ENCODE measurements at places on chromosomes 6 and 20.
A peak's percentile ranks its signal among the peaks of the same experiment; 100 is the strongest.

DNA sequence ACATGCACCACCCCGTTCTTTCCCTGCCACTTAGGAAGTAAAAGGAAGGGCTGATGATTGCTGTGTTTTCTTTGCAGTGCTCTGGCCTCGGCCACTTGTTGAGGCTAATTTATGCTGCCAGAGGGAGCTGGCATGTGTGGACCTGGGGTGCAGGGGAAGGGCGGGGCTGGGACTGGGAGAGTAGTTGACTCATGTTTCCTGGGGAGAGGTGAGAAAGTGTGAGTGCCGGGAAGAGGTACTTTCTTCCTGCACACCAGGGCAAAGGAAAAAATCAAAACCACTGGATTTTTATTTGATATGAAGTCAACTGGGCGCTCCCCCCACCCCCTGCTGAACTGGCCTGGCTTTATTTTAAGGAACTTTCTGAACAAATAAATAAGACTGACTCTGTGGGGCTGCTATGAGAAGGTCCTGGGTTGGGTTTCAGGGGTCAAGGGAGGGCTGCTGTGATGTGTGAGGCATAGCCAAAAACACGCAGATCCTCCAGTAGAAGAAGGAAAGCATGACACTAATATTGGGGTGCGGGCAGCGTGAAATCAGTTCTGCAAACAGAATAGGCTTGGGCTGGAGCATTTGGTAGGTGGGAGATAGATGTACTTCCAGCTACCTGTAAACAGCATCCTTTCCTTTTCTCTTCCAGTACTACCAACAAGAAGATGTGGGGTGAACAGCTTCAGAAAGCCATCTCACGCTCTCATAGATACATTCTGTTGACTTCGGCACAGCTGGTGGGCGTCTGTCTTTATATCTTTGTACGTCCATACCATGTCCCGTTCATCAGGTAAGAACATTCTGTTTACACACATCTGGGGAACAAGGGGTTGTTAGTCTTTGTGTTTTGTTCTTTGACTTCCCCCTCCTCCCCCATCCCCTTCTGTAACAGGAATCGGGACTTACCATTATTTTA lies 87.5 kb downstream of the SYNJ2 start:
- DNase-seq: no peak

GRCh38 chr6:4224067-4224978 lies 88.9 kb upstream of the ECI2 start:
- no peak for DNase-seq

DNA sequence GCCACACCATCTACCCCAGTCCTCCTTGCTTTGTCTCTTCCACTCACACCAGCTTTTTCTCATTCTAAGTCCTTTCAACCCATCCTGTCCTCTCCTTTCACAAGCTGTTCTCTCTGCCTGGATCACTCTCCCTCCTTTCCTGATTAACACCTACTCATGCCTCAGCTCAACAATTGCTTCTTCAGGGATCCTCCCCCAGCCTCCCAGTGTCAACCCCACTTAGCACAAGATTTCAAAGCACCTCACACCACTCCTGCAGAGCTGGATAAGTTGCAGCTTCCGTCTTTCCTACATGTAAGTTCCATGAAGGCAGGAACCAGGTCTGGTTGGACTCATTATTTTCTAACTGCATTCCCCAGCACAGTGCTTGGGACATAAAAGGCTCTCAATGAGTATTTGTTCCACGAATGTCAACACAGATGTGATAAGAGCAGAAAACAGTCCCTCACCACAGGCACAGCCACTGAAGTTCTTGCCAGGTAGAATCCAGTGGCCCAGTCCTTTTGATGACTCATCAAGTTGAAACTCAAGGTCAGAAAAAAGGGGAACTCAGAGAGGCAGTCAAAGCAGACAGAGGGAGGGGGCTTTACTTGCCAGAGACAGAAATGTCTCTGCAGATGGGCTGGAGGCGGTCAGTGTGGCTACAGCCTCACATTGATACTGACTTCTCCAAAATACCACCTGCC lies 193.4 kb upstream of the PRDM1 start:
- no peak for DNase-seq

DNA sequence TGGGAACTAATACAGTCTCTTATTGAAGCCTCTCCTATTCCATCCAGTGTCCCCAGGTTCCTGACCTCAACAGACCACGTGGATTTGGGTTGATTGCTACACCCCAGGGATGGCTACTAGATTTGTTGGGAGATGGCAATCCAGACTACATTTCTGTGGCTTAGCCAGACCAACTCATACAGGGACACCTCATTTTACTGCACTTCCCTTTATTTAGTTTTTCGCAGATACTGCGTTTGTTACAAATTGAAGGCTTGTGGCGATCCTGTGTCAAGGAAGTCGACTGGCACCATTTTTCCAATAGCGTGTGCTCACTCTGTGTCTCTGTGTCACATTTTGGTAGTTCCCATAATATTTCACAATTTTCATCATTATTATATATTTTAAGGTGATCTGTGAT lies 10.3 kb upstream of the MTRF1L start:
- DNase-seq: no peak

DNA sequence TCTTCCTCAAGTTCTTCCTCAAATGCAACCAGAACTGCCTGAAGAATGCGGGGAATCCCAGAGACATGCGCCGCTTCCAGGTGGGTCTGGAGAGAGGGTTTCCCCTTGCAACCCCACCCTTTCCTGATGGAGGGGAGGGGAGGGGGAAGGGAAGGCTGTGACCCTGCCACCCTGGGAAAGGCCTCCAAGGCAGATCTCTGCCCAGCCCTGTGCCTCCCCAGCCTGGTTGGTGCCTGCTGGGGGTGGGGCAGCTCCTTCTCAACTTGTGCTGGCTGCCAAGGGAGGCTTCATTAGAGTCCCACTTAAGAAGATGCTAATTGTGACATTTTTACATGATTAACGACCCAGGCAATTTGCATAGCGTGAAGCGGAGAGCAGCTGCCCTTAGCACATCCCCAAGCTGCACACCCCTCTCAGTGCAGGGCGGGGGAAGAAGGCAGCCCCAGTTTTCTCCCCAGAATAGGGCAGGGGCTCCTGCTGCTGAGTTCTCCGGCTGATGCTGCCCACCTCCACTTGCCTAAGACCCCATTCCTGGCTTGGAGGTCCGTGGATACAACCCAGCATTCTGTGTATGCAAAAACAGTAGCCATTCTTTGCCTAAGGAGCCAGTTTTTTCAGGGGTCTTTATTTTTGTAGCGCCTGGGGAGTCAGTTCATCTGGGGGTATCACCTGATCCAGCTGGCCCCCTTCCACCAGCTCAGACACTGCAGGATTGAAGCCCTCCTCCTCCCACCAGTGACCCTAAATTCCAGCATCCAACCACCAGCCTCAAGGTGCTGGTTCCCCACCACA lies 51.7 kb downstream of the CPXM1 start:
- DNase-seq: peak; percentile 32

DNA sequence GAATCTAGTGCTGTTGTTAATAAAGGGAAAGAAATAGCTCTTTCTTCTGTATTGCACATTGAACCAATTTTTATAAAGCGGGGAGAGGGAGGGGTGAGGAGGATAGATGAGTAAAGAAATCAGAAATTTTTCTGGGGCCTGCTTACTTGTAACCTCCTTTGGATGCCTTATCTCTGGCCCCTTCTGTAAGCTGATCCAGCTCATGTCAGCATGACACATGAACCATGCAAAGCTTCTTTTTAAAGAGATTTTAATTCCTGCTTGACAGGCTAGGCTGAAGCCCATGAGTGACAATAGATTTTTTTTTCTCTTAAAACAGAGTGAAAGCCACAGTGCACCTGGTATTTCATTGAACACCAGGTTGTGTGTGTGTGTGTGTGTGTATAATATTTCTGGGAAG lies 325.3 kb downstream of the PRL start:
- DNase-seq: no peak

DNA sequence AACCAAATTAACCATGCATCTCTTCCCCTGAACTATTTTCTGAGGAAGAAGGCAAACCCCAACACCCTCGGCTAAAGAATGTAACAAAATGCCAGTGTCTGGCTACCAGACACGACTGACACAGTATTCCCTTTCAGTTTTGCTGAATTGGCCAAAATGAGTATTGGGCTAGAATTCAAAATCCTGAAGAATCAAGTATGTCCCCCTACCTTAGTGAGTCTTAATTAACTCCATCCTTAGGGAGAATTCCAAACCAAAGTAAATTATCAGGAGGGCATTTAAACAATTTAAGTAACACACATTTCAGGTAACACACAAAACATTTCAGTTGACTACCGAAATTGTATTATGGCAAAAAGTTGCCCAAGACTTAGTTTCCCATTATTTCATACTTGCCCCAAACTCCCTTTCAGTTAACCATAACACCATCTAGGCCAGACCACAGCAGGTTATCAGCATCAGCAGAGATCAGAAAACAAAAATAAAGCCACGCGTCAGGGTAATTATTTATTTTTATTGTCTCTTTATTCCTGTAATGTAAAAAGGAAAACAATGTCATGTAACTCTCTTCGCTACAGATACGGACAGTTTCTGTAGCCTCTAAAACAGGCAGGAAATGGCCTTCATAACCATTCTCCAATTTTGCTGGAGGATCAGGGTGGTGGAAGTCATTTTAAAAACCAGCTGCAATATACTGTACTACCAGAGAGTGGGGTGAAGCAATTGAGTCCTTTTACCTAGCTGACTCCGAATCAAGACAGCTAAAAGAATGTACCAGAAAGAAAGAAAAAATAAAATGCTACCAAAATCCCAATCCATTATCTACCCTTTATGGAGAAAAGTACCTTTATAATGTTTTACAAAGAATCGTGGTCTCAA lies 1.9 kb downstream of the SNX5 start:
- no peak for DNase-seq

- no peak for DNase-seq
These were observed 12.0 kb downstream of the LMBRD1 start for GRCh38 chr6:69784595-69785377.

DNA sequence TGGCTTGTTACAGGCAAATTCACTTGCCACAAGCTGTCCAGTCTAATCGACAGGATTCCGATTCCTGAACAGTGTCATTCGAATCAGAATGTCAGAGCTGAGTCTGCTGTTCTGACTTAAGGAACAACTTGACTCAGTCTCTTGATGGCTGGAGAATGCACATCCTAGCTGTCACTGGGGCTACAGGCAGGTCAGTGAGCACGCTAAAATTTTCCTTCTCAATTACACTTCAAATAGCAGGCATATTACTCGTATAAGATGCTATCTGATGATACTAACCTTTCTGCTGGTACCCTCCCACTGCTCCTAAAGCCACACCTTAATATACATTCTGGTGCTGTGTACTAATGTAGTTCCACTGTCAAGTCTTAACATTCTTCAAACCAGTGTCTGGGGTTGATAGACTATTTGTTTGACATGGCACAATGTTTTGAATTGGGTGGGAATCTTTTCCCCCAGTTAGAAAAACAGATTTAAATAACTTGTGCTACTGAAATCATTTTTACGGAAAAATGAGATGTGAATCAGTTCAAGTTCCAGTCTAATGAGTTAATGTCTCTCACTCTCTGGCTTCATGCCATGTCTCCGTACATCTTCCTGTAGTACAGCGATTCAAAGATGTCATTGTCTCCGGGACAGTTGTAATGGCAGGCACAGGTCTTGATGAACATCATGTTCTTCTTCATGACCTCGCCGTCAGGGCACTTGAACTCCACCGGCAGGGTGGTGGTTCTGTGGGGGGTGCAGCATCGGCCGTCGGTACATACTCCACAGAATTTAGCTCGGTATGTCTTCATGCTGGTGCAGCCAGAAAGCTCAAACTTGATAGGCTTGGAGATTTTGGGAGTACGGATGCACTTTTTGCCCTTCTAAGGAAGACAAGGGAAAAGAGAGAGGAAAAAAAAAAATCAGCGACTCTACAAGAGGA lies 2.2 kb downstream of the CCN2 start:
- DNase-seq: no peak

- DNase-seq: peak; percentile 40
These were observed 170.7 kb downstream of the ERMARD start for GRCh38 chr6:169921853-169922824.

DNA sequence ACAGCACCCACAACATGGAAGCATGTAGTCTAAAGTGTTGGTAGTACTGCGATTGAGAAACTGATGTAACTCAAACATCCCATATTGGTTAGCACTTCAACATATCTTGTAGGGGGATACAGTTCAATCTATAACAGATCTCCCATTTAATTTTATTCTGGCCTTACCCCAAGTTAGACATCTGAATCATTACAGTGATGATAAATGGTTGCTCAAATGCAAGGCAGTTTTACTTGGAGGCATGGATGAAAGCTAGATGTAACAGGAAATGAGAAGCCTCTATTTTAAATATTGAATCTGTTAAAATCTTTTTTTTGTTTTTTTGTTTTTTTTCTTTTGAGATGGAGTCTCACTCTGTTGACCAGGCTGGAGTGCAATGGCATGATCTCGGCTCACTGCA lies 44.2 kb upstream of the FAM50B start:
- DNase-seq: no peak

GRCh38 chr6:167746390-167746907 lies 80.3 kb upstream of the AFDN start:
- DNase-seq: peak; percentile 30

DNA sequence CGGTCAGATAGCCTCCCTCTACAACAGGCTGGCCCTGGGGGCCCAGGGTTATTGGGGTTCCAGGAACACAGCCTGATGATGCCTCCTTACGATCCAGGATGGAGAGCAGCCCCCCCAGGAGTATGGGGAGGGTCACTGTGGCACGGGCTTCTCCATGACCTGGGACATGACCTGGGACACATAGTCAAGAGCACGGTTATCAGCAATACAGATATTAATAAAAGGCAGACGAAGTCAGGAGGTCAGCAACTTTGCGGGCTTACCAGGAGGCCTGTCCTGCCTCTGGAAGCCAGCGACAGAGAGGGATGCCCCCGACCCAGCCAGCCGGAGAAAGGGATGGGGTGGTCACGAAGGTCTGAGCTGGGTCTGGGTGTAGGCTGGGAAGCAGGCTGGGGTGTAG lies 795 bp downstream of the MMP24OS start:
- DNase-seq: no peak

DNA sequence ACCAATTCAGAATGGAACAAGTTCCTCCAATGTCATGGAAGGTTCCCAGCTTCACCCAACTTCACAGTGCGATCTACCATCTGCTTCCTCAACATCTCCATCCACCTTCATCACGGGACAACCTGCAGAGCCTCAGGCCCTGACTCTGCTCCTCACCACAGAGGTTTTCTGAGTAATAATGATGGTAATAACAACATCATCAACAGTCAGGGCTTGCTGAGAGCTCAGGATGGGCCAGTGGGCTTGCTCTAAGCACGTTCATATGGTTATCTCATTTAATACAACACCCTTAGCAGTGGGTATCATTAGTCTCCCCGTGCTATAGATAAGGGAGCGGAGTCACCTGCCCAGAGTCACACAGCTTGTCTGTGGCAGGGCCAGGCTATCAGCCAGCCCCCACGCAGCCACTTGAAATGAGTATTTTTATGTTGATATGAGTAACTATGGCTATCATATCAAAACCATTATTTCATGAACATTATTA lies 38.6 kb downstream of the PREX1 start:
- no peak for DNase-seq

DNA sequence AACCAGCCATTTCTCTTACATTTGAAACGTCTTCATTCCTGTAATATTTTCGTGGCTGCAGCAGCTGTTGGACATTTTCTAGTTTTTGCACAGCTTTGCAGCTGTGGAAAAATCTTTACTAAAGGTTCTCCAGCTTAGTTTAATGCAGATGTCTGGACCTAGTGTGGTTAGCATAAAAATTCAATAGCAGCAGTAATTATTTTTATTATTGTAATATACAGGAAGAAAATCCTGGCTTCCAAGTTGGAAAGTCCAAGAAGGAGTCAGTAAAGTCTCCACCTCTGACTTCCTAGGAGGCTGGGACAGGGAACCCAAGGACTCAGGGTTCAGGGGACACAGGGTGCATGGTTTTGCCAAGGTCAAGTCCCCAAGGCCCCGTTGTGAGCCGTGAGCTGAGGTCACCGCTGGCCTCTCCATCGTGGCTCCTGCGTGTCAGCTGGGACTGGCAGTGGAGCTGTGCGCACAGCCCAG lies 230.6 kb downstream of the FNDC1 start:
- no peak for DNase-seq

- DNase-seq: peak; percentile 49
These were observed 809 bp upstream of the NOL7 start for GRCh38 chr6:13614126-13614925.

Data from right forelimb (tissue), 1 donor.